NCI-H1417 treated with DMSO at 0.1 percent for 48 hours (cell line): ENCODE measurements at places on chromosomes 11 and 22.

DNA sequence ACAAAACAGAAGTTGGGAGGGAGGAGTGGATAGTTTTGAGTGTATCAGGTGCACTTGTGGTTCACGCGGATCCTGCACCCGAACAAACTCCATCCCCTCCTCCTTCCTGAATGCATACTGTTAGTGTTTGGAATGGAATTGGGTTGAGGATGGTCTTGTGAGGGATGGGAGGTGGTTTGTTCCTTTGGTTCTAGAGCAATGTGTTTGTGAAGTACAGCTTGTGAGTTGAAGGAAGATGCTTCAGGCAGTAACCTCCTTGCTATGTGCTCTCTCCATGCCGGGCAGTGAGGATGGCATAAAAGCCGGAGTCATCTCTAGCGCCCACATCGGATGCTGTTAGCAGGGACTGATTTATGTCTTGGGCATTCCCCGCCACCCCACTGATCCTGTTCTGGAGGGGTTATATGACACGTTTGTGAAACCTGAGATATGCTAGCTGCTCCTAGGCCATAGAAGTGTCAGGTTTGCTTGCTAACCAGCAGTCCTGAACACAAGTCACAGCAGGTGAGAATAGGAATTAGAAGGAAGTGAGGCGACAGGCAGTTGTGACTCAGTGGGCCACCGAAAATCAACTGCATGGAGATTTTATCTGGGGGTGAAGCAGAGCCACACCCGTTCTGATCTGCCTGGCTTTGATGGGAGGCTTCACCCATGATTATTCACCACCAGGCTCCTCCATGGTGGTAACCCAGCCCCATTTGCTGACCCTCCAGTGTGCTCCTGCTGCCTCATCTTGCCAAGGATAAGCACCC lies 2.2 kb downstream of the BCR start:
- no peak for DNase-seq

GRCh38 chr11:116312570-116313391 lies 460.0 kb downstream of the BUD13 start:
- no peak for DNase-seq

DNA sequence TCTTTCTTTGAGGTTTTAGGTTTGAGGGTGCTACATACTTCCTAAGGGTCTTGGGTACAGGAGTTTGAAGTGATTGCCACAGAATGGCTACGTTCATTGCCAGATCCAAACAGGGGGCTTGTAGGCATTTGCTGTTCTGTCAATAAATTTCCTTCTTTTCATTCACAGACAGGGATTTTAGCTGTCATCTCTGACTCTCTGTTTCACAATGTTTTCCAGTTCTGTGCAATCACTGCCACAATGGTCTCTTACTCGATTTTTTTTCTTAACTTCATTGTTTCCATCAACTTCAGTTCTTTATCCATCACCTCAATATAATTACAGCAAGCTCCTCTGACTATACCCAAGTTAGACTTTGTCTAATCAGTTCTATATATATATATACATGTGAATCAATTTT lies 6.2 kb upstream of the HBD start:
- no peak for DNase-seq

GRCh38 chr11:28793282-28793738 lies 685.1 kb downstream of the METTL15 start:
- no peak for DNase-seq

- DNase-seq = peak; percentile 24
Measured at GRCh38 chr11:123707606-123708205, 33.8 kb downstream of the ZNF202 start.

GRCh38 chr11:120465921-120466534 lies 45.5 kb upstream of the GRIK4 start:
- no peak for DNase-seq
